Body of pancreas (tissue), 4 donors: ENCODE measurements at places on chromosomes 11 and 22. TPM values are rescaled to one million over a fixed set of nuclear protein-coding genes. Genes with fewer than 3 reads are reported as not detected.
A peak's percentile ranks its signal among the peaks of the same experiment; 100 is the strongest.

Gene GLYAT
- total RNA-seq = not detected

DNA sequence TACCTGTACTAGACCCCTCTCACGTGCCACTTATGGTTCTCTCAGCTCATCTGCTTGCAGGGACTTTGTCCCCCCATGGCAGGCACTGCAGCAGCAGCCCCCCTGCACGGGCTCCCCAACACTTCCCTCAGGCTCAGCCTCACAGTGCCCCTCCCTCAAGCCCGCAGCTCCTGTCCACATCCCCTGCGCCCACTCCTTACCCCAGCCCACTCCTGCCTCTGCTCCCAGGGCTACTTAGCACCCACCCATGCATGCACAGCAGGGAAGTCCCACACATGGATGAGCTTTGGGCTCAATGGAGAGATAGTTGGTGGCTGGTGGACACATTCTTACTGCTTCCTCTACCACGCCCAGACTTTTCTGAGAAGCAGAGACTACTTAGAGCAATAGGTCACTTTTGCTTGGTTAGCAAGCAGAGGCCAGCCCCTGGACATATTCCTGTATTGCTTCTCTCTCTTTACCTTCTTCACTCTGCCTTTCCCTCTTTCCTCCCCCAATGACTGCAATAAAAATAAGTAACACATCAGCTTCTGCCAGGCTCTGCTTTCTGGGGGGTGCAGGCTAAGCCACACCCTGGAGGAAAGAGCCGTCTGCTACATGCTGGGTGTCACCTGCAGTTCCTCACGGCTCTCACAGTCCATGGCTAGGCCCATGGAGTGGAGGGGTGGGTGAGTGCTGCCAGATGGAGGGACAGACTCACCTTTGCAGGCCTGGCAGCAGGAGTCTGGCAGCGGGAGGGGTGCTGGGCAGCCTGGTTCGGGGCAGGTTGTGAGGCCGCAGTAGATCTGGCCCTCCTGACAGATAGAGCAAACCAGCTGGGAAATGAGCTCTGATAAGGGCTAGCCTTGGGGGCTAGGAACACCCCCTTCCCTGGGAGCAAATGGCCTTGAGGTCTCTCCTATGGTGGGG, 23.4 kb downstream of the CHRDL2 start:
- H3K4me3 ChIP-seq = no peak overlapping the region
- no peak for DNase-seq
- H3K4me1 ChIP-seq = no peaks in the 10 kb centered on the region
- H3K27ac ChIP-seq = no peak overlapping the region

DNA sequence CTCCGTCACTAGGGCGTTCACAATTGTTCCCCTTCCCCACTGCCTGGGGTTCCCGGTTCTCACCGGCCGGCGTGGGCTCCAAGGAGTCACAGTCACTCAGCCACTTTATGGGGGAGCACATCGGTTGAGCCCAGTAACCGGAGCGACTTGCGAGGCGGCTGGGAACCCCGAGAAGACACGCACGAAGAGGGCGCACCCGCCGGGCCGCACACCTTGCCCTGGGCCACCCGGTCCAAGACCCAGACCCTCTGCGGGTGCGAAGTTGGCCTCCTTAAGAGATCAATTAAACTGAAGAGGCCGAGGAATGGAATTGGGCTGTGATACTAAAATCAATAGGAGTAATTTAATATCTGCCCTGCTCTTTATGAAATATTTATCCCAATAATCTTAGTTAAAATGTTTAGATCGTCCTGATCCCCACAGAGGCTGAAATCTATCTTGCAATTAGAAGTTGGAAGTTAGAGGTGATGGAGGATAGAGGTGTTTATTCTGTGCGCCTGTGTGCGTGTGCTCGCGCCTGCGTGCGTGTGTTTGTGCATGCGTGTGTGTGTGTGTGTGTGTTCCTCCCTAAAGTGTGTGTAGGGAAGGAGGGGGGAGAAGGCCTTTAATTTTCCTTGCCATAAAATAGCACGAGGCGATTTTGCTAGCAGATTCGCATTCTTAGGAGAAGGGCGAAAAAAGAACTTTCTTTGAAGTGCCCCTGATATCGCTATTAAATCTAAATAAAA, 954 bp upstream of the MN1 start:
- no peak overlapping the region for H3K27ac ChIP-seq
- H3K36me3 ChIP-seq = no peaks in the 10 kb centered on the region
- peaks cover 34% of the 10 kb centered on the region for H3K4me1 ChIP-seq
- H3K27me3 ChIP-seq = peaks cover 9% of the 10 kb centered on the region

GRCh38 chr22:35315141-35315854, 15.6 kb downstream of the TOM1 start:
- no peaks in the 10 kb centered on the region for H3K36me3 ChIP-seq
- no peak overlapping the region for H3K4me3 ChIP-seq
- peak overlapping the region; percentile 15 for H3K27ac ChIP-seq
- no peaks in the 10 kb centered on the region for H3K27me3 ChIP-seq

- H3K27me3 ChIP-seq = no peaks in the 10 kb centered on the region
- no peak overlapping the region for H3K27ac ChIP-seq
- H3K4me3 ChIP-seq = no peak overlapping the region
- no peaks in the 10 kb centered on the region for H3K36me3 ChIP-seq
Observed at GRCh38 chr11:63262547-63262946, 19.1 kb upstream of the SLC22A25 start.

DNA sequence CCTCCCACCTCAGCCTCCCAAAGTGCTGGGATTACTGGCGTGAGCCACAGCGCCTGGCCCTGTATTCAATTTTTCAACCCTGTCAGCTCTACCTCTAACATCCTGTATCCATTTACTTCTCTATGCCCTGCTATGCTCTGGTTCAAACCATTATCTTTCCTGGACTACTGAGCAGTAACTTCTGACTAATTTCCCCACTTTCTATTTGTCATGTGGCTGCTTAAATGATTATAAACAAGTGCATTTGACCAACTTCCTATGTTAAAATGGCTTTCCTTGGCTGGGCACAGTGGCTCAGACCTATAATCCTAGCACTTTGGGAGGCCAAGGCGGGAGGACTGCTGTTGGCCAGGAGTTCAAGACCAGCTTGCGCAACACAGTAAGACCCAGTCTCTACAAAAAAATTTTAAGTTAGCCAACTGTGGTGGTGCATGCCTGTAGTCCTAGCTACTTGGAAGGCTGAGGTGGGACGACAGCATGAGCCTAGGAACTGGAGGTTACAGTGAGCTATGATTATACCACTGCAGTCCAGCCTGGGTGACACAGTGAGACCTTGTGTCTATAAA, 2.1 kb downstream of the MED19 start:
- no peak overlapping the region for H3K4me3 ChIP-seq
- H3K36me3 ChIP-seq = peaks cover 2% of the 10 kb centered on the region
- no peak overlapping the region for H3K27ac ChIP-seq
- no peak for DNase-seq

DNA sequence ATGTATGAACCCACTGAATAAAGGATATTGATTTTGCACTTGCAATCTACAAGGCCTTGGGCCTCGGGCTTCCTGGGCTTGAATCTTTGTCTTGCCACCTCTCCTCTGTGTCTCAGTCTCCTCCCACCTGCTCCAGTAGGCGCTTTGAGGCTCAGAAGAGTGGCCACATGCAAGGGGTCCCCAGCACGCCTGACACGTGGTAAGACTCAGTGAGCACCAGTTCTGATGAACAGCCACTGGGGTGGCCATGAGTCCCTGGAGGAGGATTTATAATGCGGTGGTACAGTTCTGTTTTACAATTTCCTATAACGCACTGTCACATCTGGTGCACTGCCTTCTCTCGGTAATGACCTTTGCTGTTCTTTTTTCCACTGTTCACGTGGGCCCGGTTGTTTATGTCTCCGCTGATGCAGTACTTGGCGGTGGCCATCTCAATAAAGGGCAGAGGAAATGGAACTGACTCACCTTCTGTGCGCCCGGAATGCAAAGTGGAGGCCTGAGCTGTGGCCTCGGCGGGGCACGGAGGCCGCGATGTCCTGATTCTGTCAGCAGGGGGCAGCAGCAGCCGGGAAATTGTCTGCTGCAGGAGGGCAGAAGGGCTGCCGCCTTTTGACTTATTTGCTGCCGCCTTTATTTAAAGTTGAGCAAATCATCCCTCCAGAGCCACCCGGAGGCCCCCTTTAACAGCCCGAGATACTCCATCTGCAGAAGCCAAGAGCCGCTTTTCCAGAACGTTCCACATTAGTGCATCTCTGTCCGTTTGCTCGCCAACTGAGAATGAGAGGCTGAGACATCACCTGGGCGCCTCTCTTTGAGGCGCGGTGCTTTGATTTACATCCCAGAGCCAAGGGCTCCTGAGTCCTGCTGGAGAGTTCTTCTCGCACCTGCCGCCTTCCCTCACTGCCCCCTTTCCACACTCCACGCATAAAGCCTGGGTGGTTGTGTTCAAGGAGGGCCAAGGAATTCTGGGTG, 6.0 kb upstream of the IFT27 start:
- no peaks in the 10 kb centered on the region for H3K36me3 ChIP-seq
- no peak overlapping the region for H3K27ac ChIP-seq
- H3K4me3 ChIP-seq = no peak overlapping the region
- H3K4me1 ChIP-seq = peaks cover 3% of the 10 kb centered on the region
- H3K27me3 ChIP-seq = no peaks in the 10 kb centered on the region
